ENCODE measurements at places on chromosomes 12 and 14. TPM values are rescaled to one million over a fixed set of nuclear protein-coding genes. Genes with fewer than 3 reads are reported as not detected.

DNA sequence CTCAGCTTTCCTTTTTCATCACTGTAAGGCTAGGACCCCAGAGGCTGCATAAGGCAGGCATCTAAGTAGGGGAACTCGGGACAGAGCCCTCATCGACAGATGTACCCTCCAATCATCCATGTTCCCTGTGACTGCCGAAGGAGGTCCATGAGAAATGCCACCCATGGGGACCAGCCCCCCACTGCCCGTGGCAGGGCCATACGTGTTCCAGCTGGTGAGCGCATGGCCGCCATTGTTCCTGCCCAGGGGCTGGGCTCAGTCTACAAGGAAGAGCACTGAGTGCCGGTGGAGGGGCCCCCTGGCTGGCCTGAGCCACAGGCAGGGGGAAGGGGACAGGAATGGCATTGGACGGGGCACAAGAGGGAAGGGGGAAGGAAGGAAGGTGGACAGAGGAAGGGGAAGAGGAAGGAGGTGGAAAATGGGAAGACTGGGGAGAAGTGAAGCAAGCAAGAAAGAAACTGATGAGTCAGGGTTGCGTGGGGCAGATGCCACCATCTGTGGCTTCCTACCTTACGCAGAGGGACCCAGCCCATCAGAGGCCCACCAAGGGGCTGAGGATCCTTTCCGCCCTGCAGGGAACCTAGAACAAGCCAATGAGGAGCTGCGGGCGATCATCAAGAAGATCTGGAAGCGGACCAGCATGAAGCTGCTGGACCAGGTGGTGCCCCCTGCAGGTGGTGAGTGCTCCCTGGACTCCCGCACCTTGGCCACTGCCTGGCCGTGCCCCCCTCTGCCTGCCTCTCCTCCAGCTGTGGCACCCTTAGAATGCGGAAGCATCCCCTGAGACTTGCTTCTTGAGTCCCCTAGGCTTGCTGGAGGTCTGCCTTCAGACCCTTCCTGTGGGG is 120.6 kb upstream of the FKBP4 start:
- H3K36me3 ChIP-seq, result peaks cover 90% of the 10 kb centered on the region
- H3K4me3 ChIP-seq, result no peak overlapping the region
- no peak overlapping the region for H3K27ac ChIP-seq
- H3K4me1 ChIP-seq, result no peaks in the 10 kb centered on the region
- no peak for DNase-seq
- H3K27me3 ChIP-seq, result no peaks in the 10 kb centered on the region

DNA sequence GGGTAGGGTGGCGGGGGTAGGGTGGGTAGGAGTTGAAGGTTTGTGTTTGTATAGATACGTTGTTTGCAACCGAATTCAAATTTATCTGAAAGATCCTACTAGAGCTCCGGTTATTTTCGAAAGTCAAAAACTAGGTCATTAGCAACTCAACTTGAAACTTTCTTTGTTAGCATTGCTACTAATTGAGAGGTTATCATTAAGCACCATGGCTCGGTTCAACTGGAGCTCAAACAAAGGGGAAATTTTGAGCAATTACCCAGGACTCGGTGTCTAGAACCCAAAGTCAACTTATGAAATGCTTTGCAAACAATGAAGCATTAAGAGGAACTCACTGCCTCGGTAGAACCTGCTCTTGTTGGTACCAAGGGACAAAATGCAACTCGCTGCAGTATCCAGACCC is 207.7 kb downstream of the BCAT1 start:
- DNase-seq, result no peak
- H3K27ac ChIP-seq, result no peak overlapping the region
- no peaks in the 10 kb centered on the region for H3K36me3 ChIP-seq
- H3K4me1 ChIP-seq, result peaks cover 6% of the 10 kb centered on the region

DNA sequence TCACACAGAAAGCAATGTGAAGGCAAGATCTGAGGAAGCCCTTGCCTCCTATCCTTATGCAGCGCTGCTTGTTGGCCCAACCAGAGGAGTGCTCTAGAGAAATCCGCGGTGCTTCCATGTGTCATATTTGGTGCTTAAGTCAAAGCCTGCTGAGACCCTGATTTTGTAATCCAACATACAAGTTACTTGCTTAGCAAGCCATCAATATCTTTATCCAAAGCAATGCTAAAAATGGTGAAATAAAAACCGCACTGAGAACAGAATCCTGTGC is 250.0 kb downstream of the MED13L start:
- H3K27ac ChIP-seq, result no peak overlapping the region
- no peaks in the 10 kb centered on the region for H3K27me3 ChIP-seq
- H3K36me3 ChIP-seq, result no peaks in the 10 kb centered on the region
- no peak overlapping the region for H3K4me3 ChIP-seq
- H3K4me1 ChIP-seq, result peaks cover 44% of the 10 kb centered on the region

DNA sequence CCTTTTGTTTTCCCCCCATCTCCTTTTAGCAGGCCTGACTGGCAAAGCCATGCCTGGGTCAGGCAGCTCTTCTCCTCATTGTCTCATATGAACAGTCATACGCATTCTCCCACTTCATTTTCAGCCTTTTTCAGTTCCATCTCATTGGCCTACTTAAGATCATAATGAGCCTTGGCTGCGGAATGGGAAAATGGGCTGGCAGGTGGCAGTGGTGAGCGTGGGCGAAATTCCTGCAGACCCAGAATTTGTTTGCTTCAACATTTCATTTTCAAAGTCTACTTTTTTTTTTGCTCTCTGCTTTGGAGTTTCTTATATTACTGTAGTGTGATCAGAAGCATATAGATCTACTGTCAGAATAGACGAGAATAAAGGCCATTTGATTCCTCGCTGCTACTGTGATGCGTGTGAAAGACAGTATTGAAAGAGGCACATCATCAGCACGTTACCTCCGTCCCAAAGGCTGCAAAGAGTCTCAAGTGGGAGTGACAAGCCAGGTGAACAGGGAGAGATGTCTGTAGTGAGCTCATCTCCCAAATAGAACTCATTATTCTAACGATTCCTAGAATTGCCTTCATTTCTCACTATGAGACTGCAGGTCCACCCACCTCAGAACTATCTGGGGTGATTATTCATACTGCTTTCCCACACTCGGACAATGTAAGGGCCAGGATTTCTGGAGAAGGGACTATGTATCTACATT is 73.7 kb downstream of the TBK1 start:
- no peak overlapping the region for H3K27ac ChIP-seq
- H3K4me1 ChIP-seq, result no peaks in the 10 kb centered on the region
- no peaks in the 10 kb centered on the region for H3K27me3 ChIP-seq

DNA sequence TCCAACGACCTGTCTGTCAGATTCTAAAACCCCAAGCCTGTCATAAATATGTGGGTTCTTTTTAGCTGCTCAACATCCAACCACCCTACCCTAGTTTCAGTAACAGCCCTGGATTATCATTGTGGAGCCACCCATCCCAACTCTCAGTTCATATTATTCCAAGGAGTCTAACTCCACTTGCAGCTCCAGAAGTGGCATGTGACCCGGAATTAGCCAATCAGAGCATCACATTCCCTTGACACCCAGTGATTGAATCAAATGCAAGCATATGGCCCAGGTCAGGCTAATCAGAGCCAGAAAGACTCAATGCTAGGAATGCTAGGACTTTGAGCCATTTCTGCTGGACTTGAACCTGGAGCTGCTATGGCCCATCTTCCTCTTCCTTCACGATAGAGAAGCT is 17.1 kb upstream of the HSP90B1 start:
- H3K27me3 ChIP-seq, result no peaks in the 10 kb centered on the region
- peaks cover 3% of the 10 kb centered on the region for H3K4me1 ChIP-seq
- H3K4me3 ChIP-seq, result no peak overlapping the region
- DNase-seq, result no peak
- H3K36me3 ChIP-seq, result no peaks in the 10 kb centered on the region

GRCh38 chr14:74085047-74085637 is 386 bp downstream of the LIN52 start:
- peak overlapping the region; percentile 87 for H3K4me3 ChIP-seq
- H3K4me1 ChIP-seq, result peaks cover 46% of the 10 kb centered on the region
- no peak for DNase-seq
- no peaks in the 10 kb centered on the region for H3K36me3 ChIP-seq
- peak overlapping the region; percentile 88 for H3K27ac ChIP-seq
- H3K27me3 ChIP-seq, result no peaks in the 10 kb centered on the region

DNA sequence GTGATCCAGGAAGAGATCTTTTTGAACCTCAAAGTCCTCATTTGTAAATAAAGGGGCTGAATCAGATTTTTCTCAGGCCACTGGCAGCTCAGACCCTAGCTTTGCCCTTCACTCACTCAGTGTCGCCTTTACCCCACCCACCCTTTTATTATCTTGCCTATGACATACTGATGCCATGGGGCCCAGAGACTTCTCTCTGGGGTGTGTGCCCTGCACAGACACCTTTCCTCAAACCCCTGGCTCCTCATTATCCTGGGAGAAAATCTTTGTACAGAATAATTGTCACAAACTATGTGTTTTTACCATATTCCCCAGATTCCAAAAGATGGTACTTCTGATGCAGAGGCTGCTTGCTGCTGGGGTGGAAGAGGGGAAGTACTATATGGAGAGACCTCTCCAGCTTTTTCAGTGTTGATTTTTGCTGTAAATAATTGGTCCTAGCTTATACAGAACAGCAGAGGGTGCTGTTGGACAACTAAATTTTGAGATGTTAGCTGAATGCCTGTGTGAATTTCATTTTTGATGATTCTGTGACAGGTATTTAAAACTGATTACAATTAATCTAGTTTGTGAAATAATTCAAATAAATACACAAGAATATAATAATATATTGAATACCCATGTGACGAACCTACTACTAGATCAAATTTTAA is 53.9 kb upstream of the DCD start:
- no peaks in the 10 kb centered on the region for H3K36me3 ChIP-seq
- no peak overlapping the region for H3K27ac ChIP-seq
- peaks cover 22% of the 10 kb centered on the region for H3K27me3 ChIP-seq
- H3K4me3 ChIP-seq, result no peak overlapping the region
- no peaks in the 10 kb centered on the region for H3K4me1 ChIP-seq

GRCh38 chr12:50083301-50083700 is 1.8 kb upstream of the SMARCD1 start:
- H3K27ac ChIP-seq, result no peak overlapping the region
- peaks cover 7% of the 10 kb centered on the region for H3K27me3 ChIP-seq
- H3K4me3 ChIP-seq, result no peak overlapping the region
- no peak for DNase-seq

The SMCO2 gene
- not detected for total RNA-seq

The PTPN21 gene
- total RNA-seq, result 42.3 TPM

The CCDC184 gene
- total RNA-seq, result 1.0 TPM

Measured in left ventricle myocardium inferior (tissue), 1 donor.